ENCODE measurements at places on chromosomes 12 and 14.

DNA sequence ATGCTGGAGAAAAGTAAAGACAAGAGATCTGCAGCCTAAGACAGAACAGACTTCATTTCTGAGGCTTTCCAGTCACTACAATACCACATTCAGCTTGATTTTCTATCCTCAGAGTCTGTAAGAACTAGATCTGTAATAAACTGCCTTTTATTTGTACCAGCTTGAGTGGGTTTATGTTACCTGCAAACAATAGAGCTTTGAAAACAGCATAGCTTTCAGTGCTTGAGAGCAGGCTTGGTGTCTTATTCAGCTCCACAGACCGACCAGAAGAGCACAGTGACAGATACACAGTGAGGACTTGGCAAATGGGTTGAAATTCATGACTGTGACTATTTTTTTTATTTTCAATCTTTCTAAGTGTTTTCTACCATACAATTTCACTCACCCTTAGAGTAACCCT, 207.8 kb upstream of the OTX2 start:
- no peak for DNase-seq

- no peak for DNase-seq
Measured at GRCh38 chr12:65493913-65494245, 215.4 kb downstream of the MSRB3 start.

GRCh38 chr12:64707926-64708325, 51.3 kb downstream of the GNS start:
- no peak for DNase-seq

DNA sequence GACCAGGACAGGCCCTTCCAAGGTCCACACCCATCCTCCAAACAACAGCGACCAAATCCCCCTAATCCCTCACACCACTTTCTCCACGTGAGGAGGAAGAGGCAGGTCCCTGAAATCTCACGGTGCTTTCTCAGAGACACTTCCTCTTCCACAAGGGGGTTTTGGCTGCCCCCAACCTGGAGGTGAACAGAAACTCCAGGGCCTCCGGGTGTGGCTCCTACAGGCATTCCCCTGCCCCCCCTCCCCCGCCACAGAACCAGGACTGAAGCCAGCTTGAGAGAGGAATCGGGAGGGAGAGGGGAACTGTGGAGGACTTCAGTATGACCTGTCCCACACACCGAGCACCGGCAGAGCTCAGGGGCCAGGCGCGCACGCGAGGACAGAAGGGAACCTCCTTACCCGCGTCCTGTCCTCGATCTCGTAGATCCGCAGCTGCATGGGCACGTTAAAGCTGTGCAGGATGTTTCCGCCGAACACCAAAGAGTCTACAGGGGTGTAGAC, 60.2 kb downstream of the KDM2B start:
- no peak for DNase-seq

Measured in kidney epithelial cell (primary cell).